ENCODE measurements at places on chromosomes 11 and 22.

- no peak for DNase-seq
These were observed 18.5 kb downstream of the PTPRJ start for GRCh38 chr11:47998733-47999359.

DNA sequence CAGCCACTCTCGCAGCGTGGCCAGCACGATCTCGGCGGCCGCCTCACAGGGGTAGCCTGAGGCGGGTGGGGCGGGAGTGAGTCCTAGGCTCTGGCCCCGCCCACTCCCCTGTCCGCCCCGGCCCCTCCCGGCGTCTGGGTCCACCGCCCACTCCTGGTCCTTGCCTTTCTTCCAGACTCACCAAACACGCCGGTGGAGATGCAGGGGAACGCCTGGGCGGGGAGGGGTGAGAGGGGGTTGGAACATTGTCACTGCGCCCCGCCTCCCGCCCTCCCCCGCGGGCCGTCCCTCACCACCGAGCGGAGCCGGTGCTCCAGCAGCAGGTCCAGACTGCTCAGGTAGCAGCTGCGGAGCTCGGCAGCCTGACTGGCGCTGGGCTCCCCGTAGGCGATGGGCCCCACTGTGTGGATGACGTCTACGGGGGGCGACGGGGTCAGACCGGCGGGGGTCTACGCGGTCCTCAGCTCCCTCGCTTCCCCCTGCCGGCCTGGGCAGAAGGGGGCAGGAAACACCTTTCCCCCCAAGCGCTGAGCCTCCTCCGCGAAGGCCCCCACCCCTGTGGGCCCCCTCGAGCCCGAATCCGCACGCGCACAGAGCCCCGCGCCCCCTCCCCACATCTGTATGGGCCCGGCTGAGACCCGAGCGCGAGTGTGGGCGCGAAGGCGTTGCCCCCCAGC, 13.2 kb downstream of the OTUB1 start:
- DNase-seq, result peak; percentile 50

GRCh38 chr11:15761235-15761634, 595.1 kb downstream of the SOX6 start:
- no peak for DNase-seq

DNA sequence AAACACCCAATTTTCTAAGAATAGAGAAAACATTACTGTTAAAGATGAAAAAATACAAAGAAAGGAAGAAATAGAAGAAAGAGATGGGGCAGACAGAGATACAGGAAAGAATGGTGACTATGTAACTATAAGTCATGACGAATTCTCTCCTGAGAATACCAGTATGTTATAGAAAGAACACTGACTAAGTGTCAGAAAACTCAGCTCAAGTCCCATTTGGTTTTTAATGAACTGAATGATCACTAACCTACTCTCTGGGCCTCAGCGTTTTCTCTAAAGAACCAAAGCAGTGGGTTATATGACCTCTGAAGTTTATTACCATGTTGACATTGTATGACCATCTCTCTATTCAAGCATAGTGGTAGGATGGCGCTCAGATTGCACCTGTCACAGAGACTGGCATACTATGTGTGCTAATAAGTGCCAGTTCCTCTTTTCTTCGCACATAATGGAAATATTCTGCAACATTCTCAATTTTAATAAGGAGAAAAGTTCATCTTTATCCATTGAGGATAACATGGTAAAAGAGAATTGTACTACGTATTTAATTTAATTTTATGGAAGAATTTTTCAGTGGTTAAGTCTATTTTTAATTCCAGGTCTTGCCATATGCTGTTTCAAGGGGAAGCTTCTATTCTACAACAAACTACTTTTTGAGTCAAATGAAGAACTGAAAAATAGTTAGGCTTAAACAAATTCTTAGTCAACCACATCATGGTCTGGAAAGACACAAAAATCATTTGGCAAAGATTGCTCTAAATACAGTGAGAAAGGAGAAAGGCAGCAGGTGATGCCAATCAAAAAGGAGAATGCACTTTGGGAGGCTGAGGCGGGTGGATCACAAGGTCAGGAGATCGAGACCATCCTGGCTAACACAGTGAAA, 25.0 kb upstream of the EED start:
- no peak for DNase-seq

GRCh38 chr22:11627436-11627797, 3900.6 kb upstream of the OR11H1 start:
- no peak for DNase-seq

GRCh38 chr22:45787759-45788158, 116.1 kb downstream of the ATXN10 start:
- DNase-seq, result no peak

DNA sequence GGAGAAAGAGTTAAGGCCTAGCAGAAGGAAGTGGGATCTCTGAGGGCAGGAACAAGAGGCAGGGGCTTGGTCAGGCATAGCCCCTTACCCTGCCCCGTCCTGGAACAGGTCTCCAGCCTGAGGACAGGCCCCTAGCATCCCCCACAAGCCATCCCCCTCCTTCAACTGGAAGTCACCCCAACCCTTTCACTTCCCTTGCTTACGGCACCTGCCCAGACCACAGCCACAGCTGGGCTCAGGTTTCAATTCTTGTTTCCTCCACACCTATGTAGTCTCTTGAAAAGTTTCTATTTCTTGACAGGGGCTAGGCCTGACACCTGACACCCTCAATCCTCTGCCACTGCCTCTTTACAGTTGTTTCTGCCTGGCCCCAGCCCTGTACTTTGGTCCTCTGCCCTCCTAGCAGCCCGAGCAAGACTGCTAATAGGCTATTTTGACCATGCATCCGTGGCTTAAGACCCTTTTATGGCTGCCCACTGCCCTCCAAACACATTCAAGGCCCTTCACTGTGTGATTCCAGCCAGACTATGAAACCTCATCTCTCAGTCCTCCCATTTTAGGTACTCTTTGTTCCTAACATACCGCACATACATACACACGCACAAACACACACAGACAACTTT, 10.9 kb upstream of the FCHSD2 start:
- DNase-seq, result peak; percentile 41

DNA sequence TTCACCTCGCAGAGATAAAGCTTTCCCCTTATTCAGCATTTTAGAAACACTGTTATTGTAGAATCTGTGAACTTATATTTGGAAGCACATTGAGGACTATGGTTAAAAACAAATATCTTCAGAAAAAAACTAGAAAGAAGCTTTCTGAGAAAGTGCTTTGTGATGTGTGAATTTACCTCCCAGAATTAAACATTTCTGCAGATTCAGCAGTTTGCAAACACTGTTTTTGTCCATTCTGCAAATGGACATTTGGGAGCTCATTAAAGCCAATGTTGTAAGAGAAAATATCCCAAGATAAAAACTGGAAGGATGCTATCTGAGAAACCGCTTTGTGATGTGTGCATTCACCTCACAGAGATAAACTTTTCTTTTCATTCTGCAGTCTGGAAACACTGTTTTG, 272.7 kb downstream of the OR4A5 start:
- DNase-seq, result no peak

GRCh38 chr22:27896245-27896644, 22.8 kb downstream of the PITPNB start:
- no peak for DNase-seq

DNA sequence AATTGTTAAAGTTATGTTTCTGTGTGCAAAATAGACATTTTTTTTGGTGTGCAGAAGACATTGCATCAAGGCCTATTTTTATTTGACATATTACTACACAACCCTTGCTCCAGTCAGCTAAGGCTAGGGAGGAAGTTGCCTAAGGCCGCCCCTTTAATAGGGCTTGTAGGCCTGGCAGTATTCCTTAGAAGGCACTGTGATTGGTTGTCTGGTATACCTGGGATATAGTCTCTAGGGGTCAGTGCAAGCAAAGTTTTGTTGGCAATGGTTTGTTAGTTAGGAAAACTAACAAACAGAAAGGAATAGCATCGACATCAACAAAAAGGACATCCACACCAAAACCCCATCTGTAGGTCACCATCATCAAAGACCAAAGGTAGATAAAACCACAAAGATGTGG, 16.9 kb downstream of the CCDC15 start:
- no peak for DNase-seq

GRCh38 chr22:31830721-31831070, 76.9 kb downstream of the DEPDC5 start:
- no peak for DNase-seq

DNA sequence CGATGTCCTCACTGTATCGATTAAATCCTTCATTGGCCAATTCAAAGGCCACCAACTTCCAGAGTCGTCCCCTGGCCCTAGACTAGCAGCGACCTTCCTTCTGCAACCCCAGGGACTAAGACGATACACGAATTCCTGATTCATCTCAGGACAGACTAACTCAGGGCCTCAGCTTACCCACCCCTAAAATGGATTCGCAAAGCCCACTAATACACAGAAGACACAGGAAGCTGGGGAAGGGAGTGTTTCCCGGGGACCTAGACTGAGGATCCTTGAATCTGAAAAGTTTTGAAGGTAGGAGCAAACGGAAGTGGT, 509 bp downstream of the LAMTOR1 start:
- DNase-seq, result no peak

- no peak for DNase-seq
These were observed 492.1 kb upstream of the CADM1 start for GRCh38 chr11:115996125-115996807.

GRCh38 chr11:105045676-105046296, 651 bp upstream of the CARD16 start:
- no peak for DNase-seq

- DNase-seq, result no peak
These were observed 9.7 kb downstream of the MCAM start for GRCh38 chr11:119307219-119307618.

DNA sequence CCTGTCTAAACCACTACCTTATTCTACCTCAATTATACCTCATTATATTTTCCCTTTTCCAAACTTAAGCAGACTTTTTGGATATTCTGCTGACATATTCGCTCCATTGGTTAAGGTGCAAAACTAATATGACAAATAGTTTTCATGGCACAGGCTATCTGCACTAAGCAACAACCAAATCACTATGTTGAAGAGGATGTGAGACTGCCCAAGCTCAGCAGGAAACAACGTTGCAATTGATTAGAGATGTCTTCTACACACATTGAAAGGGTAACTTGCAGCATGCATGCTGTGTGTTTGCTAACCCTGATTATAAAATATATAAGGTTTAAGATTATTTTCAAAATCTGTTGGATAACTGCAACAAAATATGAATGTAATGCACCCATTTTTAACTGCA, 61.6 kb downstream of the STK33 start:
- no peak for DNase-seq

DNA sequence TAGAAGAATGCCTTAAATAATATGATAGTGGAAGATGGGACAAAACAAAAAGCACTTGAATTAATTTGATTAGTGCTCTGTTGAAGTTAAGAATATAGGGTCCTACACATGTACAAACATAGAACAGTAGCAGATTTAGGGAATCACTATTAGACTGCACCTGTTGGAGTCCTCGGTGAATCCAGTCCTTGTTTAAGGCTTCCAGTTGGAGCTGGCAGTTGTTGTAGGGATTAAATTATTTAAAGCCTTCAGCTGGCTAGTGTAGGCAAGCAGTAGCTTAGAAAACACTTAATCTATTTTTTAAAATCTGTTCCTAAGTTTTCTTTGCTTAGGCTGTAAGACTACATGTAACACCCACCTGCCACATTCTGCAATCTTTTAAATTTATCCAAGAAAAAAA, 24.5 kb upstream of the CSTF3 start:
- no peak for DNase-seq

- no peak for DNase-seq
These were observed 10.4 kb downstream of the PDHX start for GRCh38 chr11:34926831-34927132.

DNA sequence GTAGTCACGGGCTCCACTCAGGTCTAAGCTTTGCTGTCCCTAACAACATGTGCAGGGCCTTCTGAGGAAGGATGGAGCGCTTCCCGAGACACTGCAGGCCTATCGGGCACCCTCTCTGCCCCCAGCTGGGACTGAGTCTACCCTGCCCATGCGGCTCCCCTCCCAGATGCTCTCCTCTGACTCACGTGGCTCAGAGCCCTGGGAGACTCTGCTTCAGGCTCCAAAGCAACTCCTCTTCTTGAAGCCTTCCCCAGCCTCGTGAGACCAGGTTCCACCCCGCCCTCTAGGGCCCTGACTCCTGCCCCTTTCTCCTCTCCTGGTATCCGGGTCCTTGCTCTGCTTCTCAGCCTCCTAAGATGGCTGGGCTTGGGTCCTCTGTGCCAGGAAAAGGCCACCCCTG, 28.4 kb upstream of the ARFGAP3 start:
- no peak for DNase-seq

DNA sequence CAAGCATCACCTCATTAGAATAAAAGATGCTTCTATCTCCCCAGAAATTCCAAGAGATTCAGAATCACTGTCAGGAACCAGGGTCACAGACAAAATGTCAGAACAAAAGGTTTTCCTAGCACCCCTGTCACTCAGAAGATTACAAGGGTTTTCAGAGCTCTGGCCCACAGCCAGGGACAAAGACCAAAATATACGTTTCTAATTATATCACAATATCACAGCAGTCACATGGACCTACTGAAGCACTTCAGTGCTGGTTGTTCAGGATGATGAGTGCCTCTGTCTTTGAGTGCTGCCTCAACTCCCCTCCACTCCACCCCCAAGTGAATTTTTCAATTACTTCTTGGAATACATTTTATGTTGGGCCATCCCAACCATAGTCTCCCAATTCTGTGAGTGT, 21.9 kb upstream of the RTL6 start:
- DNase-seq, result no peak

GRCh38 chr11:128058580-128059208, 528.7 kb downstream of the ETS1 start:
- DNase-seq, result peak; percentile 49

DNA sequence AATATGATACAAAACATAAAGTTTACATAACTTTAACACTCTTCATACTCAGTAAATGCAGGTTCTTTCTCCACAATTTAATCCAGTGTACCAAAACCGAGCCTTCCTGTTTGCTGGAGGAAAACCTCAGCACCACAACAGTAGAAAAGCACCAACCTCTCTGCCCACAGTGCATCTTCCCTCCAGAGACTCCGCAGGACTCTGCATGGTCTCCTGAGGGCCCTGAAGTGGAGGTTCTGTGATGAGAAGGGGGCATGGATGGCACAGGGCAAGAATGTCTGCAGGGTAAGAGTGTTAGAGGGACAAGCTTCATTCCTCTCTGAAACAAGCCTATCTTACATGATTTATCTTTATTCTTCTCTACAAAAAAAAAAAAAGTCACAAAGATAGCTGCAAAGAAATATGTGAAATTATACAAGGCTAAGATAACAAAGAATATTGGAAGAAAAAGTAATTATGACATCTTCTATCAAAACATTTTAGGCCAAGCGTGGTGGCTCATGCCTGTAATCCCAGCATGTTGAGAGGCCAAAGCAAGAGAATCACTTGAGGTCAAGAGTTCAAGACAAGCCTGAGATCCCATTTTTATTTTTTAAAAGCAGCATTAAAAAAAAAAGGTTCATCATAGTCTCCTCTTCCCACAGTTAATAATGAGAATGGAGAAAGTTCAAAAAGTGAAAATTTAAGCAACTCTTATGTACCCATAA, 102.0 kb downstream of the VPREB1 start:
- DNase-seq, result no peak

DNA sequence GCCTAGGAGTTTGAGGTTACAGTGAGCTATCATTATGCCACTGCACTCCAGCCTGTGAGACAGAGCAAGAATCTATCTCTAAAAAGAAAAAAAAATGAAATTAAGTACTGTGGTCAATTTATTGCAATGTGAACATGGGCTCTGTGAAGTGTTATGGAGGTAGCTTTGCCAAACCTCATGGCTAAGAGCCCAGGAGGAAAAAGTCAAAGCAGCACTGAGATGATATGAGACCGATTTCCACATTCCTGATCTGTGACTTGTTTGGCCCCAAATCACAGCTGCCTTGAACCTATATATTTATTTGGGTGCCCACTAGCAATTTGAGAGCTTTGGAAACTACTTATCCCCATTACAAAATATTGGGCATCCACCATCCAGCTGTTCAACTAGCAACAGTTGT, 29.8 kb upstream of the TMEM135 start:
- DNase-seq, result no peak

GRCh38 chr11:105960252-105961245, 61.5 kb downstream of the MSANTD4 start:
- DNase-seq, result no peak

Data from CD4-positive, alpha-beta T cell treated with Interleukin-4 for 4 hours (primary cell).